Stimulated activated CD4-positive, alpha-beta T cell treated with anti-CD3 and anti-CD28 coated beads, Interleukin-15, amount 100 ng/mL, for 48 hours (primary cell): ENCODE measurements at places on chromosomes 1 and 21.

- DNase-seq, result no peak
Measured at GRCh38 chr1:76269155-76269554, 194.6 kb downstream of the ST6GALNAC3 start.

- DNase-seq, result no peak
Measured at GRCh38 chr1:178689769-178690168, 35.3 kb upstream of the RALGPS2 start.

GRCh38 chr1:172616195-172616594, 42.7 kb upstream of the FASLG start:
- no peak for DNase-seq

- DNase-seq, result no peak
Measured at GRCh38 chr1:238991765-238992495, 394.4 kb upstream of the CHRM3 start.

DNA sequence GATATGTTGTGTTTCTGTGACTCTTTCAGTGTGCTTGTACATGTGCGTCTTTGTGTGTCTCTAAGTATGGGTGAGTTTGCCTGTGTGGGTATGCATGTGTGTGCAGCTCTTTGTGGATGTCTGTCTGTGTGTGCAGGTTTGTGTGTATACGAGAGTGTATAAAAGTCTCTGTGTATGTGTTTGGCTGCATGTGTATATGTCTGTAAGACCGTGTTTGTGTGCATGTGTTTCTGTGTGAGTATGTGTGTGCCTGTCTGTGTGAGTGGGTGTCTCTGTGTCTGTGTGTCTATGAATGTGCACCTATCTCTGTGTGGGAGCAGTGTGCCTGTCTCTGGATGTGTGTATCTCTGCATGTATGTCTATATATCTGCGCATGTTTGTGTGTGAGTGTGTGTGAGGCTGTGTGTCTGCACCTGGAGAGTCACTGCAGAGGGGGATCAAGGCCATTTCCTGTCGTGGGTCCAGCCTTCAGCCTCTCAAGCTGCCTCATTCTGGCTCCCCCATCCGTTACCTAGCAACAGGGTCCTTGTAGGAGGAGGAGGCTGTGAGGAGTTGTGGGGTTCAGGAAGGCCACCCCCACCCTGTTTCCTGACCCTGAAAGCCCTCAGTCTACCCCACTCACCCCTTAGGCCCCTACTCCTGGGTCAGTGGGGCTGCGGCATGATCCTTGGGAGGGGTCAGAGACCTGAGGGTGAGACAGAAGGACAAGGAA, 10.4 kb downstream of the FGR start:
- no peak for DNase-seq

DNA sequence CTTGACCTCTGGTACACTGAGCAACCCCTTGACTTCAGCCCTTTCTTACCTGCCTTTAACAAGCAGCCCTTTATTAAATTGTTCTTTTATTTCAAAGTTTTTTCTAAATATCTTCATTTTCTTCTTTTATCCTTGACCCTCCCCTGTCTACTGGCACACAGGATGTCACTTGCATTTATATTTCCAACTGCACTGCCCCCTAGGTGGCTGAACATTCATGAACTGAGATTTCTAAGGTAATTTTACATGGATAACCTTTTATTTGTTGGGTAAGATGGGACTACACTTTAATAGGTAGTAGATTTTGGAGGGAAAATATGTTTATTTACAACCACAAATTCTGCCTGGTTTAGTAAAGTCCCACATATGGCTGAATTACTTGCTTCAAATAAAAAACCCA, 190.0 kb downstream of the ATP6V1G3 start:
- no peak for DNase-seq

GRCh38 chr1:232287676-232288569, 342.0 kb downstream of the SIPA1L2 start:
- no peak for DNase-seq

- DNase-seq, result no peak
Measured at GRCh38 chr1:210232511-210233215, at the start of gene SERTAD4. SERTAD4 (plus strand) TSS chr1:210232796; CDS start chr1:210237961, 5,165 bp downstream.

DNA sequence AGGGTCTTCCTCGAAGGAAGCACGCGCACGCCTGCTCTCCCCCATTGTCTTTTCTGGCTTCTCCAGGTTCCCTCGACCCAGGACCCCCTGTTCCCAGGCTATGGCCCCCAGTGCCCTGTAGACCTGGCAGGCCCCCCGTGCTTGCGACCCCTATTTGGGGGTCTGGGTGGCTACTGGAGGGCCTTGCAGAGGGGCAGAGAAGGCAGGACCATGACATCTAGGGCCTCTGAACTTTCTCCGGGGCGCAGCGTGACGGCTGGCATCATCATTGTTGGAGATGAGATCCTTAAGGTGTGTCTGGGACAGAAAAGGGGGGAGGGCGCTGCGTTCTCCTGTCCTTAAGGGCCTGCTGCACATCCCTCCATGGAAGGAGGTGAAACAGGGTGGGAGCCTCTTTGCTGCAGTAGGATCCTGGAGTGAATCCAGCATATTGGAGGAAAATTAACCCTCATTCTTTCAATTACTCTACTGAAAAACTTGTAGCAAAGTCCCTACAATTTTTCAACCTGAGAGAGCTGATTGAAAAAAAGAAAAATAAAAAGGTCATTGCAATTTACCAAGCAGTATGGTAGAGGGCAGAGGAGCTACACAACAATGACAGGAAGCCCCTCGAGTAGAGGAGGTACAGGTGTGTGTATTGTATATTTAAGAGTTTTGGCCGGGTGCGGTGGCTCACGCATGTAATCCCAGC, 777 bp downstream of the FLAD1 start:
- no peak for DNase-seq

GRCh38 chr1:218080863-218081262, 204.2 kb upstream of the RRP15 start:
- DNase-seq, result no peak

DNA sequence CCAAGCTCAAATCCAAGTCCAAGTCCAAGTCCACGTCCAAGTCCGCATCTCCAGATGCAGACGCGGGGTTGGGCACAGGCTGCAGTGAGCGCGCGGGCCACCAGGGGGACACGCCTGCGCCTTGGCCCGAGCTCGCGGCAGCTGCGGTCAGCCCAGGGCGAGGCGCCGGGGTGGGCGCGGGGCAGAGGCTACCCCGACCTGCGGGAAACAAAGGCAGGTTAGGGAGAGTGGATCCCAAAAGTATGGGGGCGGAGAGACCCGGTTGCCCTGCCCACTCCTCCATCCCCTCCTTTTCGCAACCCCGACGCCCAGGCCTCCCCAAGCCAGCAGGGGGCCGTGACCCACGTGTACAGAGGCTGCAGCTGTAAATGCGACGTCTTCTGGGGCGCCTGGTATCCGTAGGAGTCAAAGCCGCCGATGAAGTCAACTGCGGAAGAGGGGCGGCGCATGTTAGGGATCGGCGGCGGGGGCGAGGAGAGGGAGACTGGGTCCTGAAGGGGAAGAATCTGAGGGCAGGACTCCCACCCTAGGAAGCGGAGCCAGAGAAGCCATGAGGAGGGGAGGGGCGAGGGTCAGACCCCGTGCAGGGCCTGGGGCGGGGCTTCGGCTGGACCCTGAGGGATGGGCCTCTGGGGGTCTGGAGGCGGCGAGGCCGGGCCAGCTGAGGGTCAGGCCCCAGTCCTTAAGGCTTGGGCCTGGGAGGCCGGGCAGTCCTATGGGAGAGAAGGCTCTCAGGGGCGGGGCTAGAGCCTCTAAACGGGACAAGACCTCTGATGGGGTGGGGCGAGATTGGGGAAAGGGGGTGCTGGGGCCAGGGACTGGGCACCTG, 58.0 kb downstream of the NKAIN1 start:
- peak; percentile 36 for DNase-seq

GRCh38 chr1:93764366-93764750, 82.7 kb upstream of the BCAR3 start:
- no peak for DNase-seq

- DNase-seq, result no peak
Measured at GRCh38 chr1:225254676-225255075, 173.2 kb downstream of the LBR start.

GRCh38 chr1:109636201-109636952, 16.7 kb downstream of the AMPD2 start:
- no peak for DNase-seq

GRCh38 chr21:15192243-15192642, 127.4 kb upstream of the NRIP1 start:
- DNase-seq, result no peak

DNA sequence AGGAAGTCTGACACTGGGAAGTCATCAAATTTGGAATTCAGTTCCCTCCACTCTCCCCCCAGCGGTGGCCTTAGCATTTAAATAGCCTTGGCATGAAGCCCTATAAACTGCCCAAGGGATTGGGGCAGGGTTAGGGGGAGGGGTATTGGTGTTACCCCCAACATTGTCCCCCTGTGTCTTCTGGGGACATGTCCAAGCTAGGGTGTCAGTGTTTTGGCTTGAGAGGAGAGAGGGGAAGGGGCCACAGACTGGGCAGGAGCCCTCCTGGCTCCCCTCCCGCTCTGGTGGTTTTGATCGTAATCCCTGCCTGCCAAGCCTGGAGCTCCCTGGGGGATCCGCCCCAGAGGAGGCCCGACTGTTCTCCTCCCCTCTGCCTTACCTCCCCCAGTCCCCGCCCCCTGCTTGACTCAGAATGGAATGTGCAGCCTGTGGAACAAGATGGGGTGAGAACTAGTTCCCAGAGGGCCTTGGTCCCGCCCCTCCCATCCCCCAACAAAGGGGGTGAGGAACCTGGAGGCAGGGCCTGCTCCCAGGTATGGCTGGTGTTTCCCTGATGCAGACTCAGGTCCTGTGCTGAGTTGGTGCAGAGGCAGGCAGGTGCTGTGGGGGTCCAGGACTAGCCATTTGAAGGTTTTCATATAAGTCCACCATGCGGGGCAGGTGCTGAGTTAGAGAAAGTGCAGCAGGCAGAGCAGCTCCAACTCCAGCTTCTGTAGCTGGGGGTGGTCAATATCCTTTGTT, 7.4 kb downstream of the SOX13 start:
- no peak for DNase-seq

DNA sequence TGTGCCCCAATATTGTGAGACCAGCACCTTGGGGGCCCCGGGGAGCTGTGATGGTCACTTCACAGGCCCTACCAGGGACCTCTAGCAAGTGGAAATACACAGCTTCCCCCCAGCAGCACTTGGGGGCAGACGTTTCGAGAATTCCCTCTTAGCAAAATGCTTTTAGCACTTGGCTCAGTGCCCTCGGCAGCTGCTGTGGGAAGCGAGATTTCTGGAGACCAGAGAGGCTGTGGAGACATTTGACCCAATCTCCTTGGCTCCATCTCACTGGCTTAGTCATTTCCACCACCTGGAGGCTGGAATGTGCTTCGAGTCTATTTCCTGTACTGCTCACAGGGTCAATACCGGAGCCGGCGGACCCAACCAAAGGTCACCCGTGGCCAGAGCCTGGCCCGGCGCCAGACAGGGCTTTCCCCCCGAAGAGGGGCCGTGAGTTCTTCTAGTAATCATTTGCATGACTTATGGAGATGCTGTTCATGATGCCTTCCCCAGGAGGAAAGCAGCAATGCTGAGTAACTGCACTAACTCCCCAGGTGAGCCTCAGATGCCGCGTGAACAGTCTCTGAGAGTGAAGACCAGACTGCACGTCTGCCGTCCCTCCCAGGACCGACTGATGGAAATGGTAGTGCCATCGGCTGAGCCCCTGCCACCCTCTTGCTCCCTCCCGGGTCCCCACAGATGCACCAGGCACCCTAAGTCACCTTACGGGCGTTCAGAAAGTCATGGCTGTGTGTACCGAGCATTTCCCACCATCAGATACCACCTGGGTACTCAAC, 4.4 kb upstream of the C2CD2 start:
- DNase-seq, result no peak

DNA sequence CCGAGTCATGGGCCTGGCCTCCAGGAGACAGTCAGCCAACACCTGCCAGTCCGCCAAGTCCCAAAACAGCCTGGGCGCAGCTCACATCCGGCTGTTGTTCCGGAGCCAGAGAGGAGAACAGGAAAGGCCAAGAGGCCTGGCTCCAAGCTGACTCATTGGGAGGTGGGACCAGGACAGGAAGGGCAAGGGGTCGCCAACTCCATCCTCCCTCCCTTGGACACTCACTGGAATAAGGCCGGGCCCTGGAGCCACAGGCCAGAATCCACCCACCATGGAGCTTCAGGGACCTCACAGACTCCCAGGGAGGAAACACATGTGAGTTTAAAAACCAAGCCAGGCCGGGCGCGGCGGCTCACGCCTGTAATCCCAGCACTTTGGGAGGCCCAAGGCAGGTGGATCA, 25.1 kb upstream of the CLIC4 start:
- DNase-seq, result no peak

DNA sequence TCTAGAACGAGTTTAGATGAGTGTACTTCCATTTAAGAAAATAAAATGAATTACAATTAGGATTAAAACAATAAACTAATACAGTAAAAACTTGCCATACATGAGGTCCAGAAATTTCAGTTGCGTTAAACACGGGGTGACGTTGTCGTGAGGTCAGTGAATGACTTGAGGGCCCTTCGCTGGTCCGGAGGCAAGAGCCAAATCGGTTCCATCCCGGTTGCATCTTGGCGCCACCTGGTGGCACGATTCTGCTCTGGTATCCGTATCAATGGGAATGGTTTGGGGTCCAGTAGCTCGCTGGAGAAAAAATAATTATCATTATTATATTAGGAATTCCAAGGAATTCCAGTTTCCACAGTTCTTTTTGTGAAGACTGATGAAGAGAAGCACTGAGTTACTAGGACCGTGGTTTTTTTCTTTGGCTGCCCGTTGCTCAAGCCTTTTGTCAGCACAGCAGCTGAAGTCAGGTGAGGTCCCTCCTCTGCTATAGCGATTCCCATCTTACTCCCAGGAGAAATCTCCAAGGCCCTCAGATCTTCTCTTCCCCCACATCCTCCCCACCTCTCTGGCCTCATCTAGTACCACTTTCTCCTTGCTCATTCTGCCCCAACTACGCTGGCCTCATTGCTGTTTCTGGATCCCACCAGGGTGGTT, 161.4 kb downstream of the SLC35F3 start:
- DNase-seq, result peak; percentile 45

- no peak for DNase-seq
Measured at GRCh38 chr1:88357729-88358128, 326.3 kb upstream of the PKN2 start.

DNA sequence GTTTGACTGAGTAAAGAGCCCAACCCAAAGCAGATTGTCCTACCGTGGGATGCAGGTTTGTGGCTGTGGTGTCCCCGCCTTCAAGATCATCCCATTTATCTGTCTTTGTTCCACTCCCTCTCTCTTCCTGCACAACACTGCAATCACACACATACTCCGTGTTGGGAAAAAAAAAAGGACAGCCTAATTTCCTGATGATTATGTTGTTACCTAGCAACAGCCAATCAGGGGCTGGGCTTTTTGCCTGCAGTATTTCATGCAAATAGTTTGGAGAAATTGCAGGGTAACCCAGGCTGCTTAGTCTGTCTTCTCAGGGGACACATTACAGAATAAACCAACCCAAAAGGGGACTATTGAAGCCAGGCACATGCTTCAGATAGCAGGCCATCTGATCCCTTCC, 38.3 kb downstream of the PHC2 start:
- DNase-seq, result no peak

DNA sequence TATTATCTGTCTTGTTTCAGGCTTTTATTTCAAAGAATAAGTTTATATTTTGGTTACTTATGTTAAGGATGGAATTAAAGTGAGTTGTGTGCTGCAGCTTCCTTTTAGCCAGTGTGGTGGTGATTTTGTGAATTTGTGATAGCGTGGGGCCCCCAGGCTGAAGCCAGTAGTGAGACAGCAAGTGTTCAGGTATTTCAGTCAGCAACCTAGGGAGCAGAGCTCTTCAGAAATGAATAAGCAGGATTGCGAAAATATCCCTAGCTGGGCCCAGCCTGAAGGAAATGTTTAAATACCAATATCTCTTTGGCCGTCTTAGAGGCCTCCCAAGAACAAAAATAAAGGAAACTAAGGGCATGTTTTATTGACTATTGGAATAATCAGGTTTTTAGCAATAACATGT, 150.8 kb upstream of the C1orf105 start:
- DNase-seq, result no peak

GRCh38 chr21:41865002-41865777, 14.0 kb downstream of the PRDM15 start:
- no peak for DNase-seq

GRCh38 chr1:117572546-117572945, 33.3 kb upstream of the TENT5C start:
- no peak for DNase-seq
